ENCODE measurements at places on chromosomes 5 and 9.

- DNase-seq, result no peak
Measured at GRCh38 chr9:23379842-23380241, 446.2 kb downstream of the ELAVL2 start.

DNA sequence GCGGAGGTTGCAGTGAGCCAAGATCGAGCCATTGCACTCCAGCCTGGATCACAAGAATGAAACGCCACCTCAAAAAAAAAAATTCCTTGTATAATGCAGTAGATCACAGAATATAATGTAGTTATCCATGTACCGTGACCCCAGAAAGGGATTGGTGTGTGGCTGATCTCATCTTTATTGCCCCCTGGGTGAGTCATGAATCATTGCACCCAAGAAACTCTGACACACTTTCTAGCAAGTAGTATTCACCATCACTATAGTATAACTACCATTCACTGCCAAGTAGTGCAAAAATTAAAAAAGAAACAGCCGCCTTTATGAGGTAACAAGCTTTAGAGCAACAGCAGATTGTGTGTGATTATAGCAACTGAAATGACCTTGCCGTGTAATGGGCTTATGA lies 23.7 kb upstream of the ANKH start:
- no peak for DNase-seq

- peak; percentile 41 for DNase-seq
Measured at GRCh38 chr5:68456756-68457217, 241.2 kb downstream of the PIK3R1 start.

DNA sequence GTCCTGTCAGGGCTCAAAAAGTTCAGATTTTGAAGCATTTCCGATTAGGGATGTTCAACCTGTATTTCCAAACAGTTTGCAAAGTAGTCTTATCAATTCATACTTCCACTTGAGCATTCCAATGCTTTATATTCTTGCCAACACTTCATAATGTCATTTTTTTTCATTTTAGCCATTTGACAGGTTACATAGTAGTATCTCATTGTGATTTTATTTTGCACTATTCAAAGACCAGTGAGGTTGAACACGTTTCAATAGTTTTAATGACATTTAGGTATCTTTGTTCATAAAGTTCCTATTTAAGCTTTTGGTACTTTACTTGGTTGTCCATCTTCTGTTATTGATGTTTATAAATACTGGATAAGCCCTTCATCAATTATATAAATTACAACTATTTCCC lies 71.4 kb downstream of the CEP120 start:
- no peak for DNase-seq

DNA sequence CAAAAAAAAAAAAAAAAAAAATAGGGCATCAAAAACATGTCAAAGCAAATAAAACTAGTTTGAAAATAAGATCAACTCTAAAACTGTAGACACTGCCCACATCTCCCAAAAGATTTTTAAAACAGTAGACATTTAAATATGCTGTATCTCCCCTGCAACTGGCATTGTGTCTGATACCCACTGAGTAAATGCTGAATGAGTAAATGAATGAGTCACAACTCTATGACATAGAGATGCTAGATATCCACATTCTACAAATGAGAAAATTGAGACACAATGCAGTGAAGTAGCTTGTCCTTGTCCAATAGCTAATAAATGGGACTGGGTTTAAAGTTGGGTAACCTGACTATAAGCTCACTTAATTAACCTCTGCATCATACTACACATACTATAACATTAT lies 14.1 kb upstream of the MAP1B start:
- DNase-seq, result peak; percentile 38

DNA sequence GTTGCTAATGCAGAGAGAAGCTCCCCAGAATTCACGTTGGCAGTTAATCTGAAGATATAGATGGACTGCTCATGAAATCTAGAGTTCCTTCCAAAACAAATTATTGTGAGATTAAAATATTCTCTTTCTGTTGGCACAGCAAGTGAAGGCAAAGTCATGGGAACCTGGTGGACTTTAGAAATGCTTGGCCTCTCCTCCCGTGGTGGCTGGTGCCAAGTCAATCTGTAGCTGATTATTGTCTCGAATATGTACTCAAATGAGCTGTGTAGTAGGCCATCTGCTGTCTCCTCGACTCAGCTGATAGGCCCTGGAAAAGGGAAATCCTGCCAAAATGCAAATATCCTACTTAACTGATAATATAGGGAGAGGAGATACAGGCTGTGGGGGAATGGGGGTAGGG lies 69.3 kb downstream of the DAPK1 start:
- no peak for DNase-seq

GRCh38 chr5:165525271-165525670 lies 2019.9 kb downstream of the MAT2B start:
- DNase-seq, result peak; percentile 63

DNA sequence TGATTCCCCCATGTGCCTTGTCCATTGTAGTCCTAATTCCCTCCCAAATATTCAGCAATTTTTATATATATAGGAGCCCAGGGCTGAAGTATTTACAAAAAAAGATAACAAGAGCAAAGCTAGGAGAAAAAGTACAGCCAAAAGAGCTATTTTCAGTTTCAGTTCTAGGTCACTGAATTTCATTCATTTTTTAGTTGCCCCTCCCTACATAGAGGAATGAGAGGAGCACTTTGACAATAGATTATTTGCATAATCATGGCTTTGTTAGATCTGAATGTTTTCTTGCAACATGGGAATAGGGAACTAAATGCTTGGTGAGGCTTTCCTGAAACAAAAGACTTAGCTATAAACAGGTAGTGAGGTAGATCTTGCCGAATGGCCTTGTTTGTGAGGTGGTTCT lies 15.3 kb upstream of the F2RL2 start:
- DNase-seq, result no peak

- DNase-seq, result no peak
Measured at GRCh38 chr5:65050826-65051498, 282.2 kb downstream of the CWC27 start.

- no peak for DNase-seq
Measured at GRCh38 chr9:112618385-112619009, 99.4 kb downstream of the INIP start.

GRCh38 chr9:26308328-26308727 lies 584.3 kb downstream of the CAAP1 start:
- DNase-seq, result no peak

DNA sequence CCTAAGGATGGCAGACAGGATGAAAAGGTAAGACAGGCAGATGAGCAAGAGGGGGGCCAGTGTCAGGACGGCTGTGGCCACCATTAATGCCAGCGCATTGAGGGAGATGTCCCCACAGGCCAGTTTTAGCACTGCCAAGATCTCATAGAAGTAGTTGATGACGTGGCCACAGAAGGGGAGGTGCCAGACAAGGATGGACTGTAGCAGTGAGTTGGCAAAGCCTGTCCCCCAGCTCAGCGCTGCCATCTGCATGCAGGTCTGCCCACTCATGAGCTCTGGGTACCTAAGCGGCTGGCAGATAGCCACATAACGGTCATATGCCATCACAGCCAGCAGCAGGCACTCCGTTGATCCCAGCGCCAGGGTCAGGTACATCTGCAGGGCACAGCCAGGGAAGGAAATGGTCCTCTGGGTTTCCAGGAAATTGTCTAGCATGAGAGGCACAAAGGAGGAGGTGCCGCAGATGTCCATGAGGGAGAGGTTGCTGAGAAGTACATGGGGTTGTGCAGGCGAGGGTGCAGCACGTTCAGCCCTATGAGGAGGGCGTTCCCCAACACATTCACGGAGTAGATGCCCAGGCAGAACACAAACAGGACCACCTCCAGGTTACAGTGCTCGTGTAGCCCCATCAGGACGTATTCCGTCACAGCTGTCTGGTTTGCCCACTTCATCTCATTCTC lies 10.8 kb downstream of the OR13J1 start:
- DNase-seq, result no peak

GRCh38 chr5:130034566-130035210 lies 130.4 kb downstream of the CHSY3 start:
- no peak for DNase-seq

DNA sequence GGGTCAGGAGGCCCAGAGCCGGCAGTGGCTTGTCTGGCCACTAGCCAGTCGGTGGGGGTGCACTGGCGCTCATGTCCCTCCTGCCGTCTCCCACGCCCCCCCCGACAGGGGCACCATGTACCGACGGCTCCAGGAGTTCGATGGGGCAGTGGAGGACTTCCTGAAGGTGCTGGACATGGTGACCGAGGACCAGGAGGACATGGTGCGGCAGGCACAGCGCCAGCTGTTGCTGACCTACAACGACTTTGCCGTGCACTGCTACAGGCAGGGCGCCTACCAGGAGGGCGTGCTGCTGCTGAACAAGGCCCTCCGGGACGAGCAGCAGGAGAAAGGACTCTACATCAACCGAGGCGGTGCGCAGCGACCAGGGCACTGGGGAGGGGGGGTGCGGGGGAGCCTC lies 8.1 kb downstream of the TTC16 start:
- no peak for DNase-seq

- DNase-seq, result peak; percentile 91
Measured at GRCh38 chr5:135560858-135561257, 17.9 kb downstream of the CXCL14 start.

GRCh38 chr5:112367400-112367799 lies 51.7 kb downstream of the EPB41L4A start:
- no peak for DNase-seq

GRCh38 chr5:1292846-1293415 lies 1.9 kb downstream of the TERT start:
- DNase-seq, result no peak

DNA sequence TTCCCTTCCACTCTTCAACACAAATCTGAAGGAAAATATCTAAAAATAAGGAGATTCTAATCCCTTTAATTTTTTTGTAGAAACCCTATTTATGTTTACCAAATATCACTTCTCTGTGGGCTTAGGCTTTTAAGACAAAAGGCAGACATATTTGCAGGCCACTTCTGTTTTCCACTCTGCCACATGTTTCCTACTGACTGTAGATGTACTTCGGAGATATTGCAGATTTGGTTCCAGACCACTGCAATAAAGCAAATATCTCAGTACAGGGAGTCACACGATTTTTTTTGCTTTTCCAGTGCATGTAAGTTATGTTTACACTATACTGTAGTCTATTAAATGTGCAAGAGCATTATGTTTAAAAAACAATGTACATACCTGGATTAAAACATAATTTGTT lies 219.0 kb downstream of the SREK1 start:
- no peak for DNase-seq

- no peak for DNase-seq
Measured at GRCh38 chr5:18497089-18497488, 862.8 kb downstream of the TAF11L14 start.

DNA sequence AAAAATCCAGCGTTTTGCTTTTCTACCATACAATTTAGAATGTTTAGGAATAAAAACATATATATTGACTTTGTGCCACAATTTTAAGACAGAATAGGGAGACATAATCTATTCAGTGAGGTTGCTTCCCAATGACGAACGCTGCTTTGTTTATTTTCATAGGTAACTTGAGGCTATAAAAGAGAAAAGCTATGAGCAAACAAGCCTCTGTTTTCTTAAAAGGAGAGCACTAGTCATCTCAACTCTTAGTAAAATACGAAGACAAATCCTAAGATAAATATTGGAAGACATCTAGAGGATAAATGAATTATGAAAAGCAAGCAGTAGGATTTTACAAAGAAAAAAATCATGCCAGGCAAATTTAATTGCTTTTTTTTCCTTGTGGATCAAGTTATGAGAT lies 363.6 kb downstream of the ANXA1 start:
- no peak for DNase-seq

DNA sequence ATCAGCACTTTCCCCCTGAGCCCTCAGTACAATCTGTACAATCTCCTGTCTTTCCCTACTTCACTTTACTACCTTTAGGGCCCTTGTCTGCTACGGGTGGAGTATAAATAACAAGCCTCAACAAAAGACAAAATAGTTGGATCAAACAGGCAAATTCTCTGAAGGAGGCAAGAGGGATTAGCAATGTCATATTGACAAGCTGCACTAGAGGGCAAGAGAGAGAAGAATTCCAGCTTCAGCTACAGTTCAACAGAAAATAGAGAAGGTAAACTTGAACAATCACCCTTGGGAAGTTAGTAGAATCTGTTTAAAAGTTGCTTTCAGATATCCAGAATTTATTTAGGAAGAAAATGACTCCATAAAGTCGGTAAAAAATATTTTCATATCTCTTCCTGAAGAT lies 68.4 kb upstream of the IZUMO3 start:
- DNase-seq, result peak; percentile 5

DNA sequence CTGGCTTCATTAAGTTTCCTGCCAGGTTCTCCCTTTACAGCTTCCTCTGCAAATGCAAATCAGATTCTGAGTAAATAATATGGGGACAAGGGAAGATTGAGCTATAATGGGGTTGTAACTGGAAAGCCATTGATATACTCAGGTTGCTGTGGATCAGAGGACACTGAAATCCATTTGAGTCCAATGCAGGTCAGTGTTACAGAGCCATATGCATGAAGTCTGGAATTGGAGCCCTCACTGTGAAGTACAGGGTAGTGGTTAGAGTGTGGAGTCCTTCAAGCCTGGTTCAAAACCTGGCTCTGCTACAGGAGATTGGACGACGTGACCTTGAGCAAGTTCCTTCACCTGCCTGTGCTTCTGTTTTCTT lies 48.7 kb downstream of the TIMD4 start:
- no peak for DNase-seq

DNA sequence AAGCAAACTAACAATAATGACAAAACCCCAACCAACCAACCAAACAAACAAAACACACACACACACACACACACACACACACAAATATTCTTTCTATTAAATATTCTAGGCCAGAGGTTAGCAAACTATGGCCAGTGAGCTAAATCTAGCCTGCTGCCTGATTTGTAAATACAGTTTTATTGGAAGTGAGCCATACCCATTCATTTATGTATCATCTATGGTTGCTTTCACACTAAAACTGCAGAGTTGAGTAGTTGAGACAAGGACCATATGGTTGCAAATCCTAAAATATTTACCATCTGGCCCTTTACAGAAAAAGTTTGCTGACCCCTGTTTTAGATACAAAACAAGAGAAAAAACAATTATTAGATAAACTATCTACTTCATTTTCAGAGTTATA lies 620.5 kb upstream of the SEMA6A start:
- DNase-seq, result no peak

- DNase-seq, result no peak
Measured at GRCh38 chr5:78730300-78731094, 81.9 kb upstream of the LHFPL2 start.

- peak; percentile 59 for DNase-seq
Measured at GRCh38 chr9:112380102-112380824, at the start of gene HSDL2. TSS of gene HSDL2 (plus strand) at chr9:112380108. CDS start at chr9:112380164, 56 bp downstream.

DNA sequence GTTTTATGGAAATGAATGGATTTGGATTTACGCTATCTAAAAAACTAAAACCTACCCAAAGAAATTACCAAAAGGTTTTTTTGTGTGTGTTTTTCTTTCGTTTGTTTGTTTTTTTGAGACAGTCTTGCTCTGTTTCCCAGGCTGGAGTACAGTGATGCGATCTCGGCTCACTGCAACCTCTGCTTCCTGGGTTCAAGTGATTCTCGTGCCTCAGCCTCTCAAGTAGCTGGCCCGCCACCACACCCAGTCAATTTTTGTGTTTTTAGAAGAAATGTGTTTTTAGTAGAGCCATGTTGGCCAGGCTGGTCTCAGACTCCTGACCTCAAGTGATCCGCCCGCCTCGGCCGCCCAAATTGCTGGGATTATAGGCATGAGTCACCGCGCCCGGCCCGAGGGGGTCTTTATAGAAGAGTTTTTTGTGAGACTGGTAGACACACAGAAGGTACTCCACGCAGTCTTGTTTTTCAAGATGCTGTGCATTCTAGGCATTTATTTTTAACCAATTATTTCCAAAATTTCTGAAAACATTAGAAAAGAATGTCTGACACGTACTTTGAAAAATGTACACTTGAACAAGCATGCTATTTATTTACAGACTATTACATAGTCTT lies 75.7 kb downstream of the NR6A1 start:
- peak; percentile 28 for DNase-seq

All from RWPE1 (cell line).